ENCODE measurements at places on chromosomes 2 and 18. TPM values are rescaled to one million over a fixed set of nuclear protein-coding genes. Genes with fewer than 3 reads are reported as not detected.
A peak's percentile ranks its signal among the peaks of the same experiment; 100 is the strongest.

DNA sequence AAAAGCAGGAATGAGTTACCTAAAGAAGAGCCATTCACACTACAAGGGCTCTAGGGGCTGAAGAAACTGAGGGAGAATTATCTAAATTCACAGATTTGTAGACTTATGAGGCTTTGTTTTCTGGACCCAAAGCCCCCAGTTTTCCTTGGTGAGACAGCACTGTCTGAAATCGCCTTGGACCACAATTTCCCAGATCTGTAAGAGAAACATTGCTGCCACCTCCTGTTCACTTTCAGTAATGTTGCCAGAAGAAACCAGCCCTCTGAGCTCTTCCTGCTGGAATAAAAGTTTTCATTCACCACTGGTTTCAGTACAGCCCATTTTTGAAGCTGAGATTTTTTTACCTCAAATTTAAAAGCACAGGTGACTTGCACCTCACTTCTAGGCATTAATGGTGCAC is 169.2 kb downstream of the CDH20 start:
- peak; percentile 37 for DNase-seq
- H3K4me3 ChIP-seq: no peak overlapping the region
- H3K36me3 ChIP-seq: no peaks in the 10 kb centered on the region

- DNase-seq: no peak
Measured at GRCh38 chr2:65846989-65847678, 414.7 kb upstream of the SPRED2 start.

DNA sequence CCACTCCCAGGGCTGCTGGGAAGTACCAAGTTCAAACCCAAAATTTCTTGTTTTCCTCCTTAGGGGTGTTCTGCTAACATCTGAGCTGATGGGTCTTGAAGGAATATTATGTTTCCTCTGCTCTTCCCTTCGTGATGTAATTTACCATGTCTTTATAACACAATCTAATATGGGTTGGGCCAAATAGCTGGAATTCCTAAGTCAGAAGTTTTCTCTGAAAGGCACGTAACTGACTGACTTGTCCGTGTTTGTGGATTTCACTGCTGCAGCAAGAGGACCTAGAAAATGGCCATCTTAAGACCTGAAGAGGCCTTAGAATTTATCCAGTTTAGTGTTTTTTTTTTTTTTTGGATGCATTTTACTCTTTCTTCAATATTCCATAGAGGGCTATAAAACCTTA is 256.7 kb downstream of the DCDC2C start:
- no peak for DNase-seq
- no peaks in the 10 kb centered on the region for H3K4me1 ChIP-seq
- no peak overlapping the region for H3K4me3 ChIP-seq
- H3K27ac ChIP-seq: no peak overlapping the region
- H3K36me3 ChIP-seq: peaks cover 62% of the 10 kb centered on the region

DNA sequence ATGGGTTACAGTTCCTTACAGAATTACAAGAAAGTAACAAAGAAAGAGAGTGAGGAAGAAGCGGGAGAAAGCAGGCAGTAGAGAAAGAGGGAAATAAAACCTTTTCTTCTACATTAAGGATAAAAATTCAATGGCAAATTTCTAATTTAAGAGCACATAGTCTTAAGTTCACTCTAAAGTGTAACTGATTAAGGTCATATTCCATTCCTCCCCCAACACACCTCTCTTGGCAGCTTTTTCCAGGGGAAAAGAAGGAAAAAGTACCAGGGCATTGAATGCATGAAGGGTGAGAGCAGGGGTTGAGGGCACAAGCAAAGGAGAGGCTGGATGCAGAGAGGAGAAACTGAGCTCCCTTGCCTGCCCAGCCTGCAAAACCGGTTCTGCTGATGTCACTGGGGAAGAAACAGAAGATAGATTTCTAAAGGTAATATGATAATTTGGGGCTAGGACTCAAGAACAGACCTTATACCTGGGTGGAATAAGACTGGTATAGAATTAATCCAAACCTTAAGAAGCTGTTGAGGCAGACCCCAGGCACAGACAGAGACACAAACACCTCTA is 4.6 kb downstream of the ACMSD start:
- H3K4me3 ChIP-seq: no peak overlapping the region
- DNase-seq: no peak
- no peaks in the 10 kb centered on the region for H3K27me3 ChIP-seq
- H3K4me1 ChIP-seq: peaks cover 19% of the 10 kb centered on the region

DNA sequence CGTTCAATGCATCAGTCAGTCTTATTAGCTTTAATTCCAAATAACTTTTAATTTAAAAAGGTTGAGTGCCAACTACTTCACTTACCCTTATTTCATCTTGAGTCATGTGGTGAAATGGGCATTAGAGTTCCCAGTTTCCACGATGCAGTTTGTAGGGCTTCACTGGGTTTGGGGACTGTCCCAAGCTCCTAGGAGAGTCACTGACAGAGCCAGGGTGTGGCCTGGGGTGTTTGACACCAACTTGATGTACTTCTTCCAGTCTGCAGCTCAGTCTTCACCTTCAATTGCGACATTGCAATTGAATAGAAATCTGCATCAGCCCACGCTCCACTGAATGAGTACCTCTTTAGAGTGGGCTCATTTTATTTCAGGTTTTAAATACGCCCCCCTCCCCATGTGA is 165.3 kb downstream of the ARL4C start:
- H3K27ac ChIP-seq: no peak overlapping the region
- H3K4me1 ChIP-seq: peaks cover 8% of the 10 kb centered on the region
- H3K36me3 ChIP-seq: no peaks in the 10 kb centered on the region
- no peak overlapping the region for H3K4me3 ChIP-seq
- no peak for DNase-seq

DNA sequence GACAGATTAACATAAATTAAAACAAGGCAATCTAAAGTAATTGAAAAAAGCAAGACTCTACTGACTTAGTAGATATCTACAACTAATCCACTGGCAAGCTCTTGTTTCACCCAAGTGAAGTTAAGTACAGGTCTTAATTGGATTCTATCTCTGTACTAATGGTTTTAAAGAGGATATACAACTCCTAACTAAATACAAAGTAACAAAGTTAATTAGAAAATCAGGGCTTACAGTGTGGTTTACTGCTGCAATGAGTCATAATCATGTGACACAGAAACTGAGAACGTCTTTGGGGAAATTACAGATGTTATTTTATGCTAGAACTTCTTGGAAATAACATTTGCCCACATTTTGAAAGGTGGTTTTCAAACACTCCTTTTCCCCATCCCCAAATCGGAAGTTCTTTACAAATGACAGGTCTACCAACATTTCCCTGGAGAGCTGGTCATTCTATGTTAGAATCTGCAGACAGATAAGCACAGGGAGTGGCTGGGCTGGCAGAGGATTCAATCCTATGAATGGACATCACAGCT is 245.3 kb downstream of the STK39 start:
- no peaks in the 10 kb centered on the region for H3K27me3 ChIP-seq
- H3K36me3 ChIP-seq: peaks cover 5% of the 10 kb centered on the region

Gene PROM2
- total RNA-seq: 11.8 TPM

Gene OTOS
- not detected for total RNA-seq

Measured in WTC11 (cell line).